NCI-H1417 treated with DMSO at 0.1 percent for 48 hours (cell line): ENCODE measurements at places on chromosomes 4 and X.

DNA sequence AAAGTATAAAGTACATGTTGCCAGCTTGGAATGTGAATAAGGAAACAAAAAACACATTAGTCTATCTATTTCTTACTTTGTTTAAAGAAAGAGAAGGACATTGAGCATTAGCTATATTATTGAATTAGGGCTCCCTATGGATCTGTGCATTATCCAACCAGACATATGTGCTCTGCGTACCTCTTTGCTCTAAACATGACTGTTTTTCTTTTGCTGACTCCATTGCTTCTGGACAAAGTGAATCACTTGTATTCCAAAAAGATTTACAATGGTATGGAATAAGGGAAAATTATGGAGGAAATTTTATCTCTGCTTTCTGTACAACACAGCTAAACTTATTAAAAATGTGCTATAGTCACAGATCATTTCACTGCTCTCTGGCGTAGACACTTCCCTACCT lies 727.8 kb upstream of the LCORL start:
- no peak for DNase-seq

DNA sequence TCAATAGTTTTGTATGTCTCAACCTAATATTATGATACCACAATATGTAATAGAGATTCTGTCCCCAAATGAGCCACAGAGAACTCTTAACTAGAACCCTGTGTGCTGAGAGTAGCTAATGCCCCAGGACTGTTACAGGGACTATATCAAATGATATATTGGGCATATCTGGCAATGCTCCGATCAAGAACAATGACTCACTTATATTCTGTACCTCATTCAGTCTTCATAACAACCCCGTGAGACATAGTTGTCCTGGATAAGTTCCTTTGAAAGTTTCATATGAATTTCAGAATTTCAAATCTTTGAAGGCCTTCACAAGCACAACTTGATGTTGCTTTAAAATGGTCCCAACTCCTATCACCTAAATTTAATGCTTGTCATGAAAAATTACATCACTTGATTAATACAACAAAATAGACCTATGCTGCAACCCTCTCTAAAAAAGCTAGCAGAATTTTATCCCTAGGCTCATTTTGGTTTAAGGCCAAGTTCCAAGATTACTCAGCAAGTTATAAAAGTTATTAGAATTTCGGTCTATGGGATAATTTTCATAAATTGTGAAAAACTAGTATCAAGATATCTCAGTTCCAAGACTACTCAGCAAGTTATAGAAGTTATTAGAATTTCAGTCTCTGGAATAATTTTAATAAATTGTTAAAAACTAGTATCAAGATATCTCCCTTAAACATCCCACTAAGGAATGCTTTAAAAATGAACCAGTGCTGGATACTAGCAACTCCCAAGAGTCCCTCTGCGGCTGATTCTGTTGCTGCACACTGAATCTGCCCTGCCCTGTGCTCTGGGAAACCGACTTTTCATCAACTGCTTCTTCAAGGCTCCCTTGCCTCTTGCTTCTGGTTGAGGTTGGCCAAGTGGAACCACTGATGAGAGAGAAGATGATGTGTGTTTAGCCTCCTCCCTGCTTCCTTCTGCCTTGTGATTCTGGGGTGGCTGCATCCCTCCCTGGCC lies 6.0 kb upstream of the ANXA3 start:
- no peak for DNase-seq

GRCh38 chrX:49291615-49292337 lies 11.7 kb upstream of the GAGE10 start:
- DNase-seq: no peak

GRCh38 chr4:40196724-40197281 lies at the start of gene RHOH:
RHOH (plus strand) TSS chr4:40197031; CDS start chr4:40243387, 46,356 bp downstream.
- DNase-seq: no peak

- DNase-seq: no peak
Measured at GRCh38 chrX:56803850-56804681, 75.0 kb downstream of the NBDY start.

- no peak for DNase-seq
Measured at GRCh38 chrX:48899078-48899410, 1.3 kb downstream of the PQBP1 start.

- DNase-seq: no peak
Measured at GRCh38 chr4:3373468-3373867, 68.3 kb upstream of the HGFAC start.

GRCh38 chrX:71618303-71618721 lies at the start of gene CXCR3:
CXCR3 (minus strand) TSS chrX:71618511; CDS start chrX:71618449, 62 bp downstream.
- DNase-seq: no peak

DNA sequence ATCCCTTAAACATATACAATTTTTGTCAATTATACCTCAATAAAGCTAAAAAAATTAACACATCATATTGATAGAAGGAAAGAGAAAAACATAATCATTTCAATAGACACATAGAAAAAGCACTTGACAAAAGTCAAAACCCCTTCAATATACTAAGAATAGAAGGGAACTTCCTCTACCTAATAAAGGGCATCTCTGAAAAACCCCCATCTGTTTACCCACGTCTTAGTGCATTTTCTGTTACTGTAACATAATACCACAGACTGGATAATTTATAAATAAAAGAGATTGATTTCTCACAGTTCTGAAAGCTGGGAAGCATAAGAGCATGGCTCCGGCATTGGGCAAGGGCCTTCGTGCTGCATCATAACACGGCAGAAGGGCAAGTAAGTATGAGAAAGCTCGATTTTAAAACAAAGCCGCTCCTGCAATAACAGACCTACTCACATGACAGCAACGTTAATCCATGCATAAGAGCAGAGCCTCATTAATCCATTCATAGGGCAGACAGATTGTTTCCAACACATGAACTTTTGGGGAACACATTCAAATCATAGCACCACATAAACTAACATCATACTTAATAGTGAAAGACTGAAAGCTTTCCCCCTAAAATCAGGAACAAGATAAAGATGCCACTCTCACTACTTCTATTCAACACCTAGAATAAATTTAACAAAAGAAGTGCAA lies 15.7 kb downstream of the STEEP1 start:
- no peak for DNase-seq

DNA sequence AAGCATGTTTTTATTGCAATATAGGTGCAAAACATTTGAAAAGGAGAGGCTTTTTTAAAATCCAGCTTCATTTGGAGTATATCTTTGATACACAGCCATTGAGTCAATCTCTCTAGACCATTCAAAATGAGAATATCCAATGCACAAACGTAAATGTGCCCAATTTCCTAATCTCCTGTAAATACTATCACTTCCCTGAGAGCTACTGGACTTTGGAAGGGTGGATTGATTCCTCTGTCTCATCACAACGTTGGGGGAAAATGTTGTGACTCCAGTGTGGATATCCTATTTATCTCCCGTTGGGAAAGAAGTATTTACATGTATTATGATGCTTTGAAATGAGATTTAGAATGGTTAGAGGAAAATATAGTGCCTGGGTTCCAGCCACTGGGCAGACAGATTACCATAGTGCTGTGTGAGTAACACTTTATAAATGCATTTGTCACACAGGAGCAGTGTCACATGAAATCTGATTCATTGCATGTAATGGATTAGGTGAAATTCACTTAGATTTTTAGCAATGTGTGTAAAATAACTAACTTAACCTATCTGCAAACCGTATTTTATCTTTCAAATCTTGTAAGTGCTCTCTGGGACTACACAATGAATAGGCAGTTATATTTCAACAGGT lies 64.4 kb upstream of the VCX3A start:
- DNase-seq: no peak

DNA sequence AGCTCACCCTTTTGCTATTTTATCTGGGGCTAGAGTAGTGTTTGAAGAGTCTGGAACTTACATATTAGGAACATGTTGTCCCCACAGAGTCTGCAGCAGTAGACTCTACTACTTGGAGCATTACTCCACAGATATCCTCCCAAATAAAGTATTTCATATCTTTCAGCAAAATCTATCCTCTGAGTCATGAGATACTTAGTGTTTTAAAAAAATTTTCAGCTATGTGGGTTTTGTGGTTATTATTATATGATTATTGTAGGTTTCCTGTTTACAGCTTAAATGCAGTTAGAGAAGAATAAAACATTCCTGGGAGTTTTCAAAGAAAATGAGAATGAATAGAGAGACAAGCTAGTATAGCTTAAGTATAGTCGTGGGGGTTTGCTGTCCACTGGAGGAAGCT lies 30.9 kb downstream of the PAGE2 start:
- DNase-seq: no peak

DNA sequence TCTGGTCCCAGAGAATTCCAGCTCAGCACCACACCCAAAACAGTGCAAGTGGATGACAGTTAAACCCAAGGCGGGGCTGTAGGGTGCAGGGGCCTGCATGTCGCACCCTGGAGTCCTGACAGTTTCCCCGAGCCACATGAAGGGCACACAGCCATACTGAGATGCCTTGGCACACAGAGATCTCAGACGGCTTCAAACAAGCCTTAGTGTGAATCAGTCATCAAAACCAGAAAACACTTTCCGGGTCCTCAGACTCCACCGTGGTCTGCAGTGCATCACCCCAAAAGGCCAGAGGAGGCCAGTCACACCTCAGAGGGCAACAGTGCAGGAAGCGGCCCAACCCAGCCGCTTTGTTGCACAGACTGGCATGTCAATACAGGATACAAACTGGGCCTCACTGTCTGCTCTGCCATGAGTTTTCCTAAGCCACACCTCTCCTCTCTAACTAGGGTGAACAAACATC lies 64.6 kb upstream of the ENPP6 start:
- DNase-seq: no peak

DNA sequence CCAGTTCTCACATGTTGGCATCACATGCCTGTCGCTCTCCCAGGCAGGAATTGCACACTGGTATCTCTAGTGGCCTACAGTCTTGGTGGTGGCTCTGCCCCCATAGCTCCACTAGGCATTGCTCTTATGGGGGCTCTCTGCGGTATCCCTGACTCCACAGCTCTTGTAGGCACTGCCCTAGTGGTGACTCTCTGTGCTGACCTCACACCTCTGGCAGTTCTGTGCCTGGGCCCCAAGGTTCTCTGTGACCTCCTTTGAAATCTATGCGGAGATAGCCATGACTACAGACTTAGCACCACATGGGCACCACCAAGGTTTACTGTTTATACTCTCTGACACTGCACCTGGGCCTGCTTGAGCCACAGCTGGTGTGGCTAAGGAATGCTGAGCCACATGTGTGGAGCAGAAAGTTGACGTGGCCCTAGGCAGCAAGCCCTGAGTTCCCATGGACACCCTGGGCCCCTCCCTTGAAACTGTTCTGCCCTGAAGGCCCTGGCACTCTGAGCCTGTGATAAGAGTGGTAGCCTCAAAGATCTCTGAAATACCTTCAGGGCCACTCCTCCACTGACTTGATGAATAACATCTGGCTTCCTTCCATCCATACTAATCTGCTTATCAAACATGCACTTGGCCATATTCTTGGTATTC lies 8.0 kb downstream of the SLC9B1 start:
- DNase-seq: no peak

DNA sequence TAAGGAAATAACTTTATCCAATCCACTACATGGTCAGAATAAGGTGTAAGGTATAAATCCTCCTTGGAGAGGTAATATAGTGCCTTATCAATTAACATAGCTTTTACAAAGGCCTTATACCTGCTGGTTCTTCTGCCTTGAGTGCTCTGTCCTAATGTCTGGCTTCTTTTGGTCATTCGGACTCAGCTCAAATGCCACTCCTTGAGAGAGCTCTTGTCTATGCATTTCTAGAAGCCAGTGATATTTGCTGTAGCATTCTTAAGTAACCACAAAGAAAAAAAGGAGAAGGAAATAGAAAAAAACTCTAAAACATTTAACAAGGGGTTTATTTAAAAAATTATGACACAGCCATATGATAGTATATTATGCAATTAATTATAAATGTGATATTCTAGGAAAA lies 444.8 kb upstream of the SLIT2 start:
- DNase-seq: no peak

DNA sequence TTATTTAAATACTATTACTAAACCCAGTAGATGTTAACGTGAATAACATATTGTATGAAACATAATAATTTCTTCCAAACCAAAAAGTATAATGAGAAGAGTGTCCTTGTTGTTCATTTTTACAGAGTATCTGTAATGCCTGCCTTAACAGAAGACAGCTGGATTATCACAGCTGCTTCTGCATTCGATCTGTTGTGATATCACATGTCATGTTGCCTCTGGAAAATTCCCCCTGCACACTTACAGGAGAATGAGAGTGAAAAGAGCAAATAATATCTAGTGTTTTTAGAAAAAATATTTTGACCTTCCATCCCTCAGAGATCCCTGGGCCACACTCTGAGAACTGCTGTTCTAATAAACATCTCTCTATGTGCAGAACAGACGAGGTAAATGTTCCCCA lies 240.1 kb upstream of the NOCT start:
- DNase-seq: no peak
